Neural crest cell (in vitro differentiated cells): ENCODE measurements at places on chromosomes 2 and 18.

- DNase-seq: no peak
Measured at GRCh38 chr2:64063924-64064331, 44.7 kb upstream of the VPS54 start.

DNA sequence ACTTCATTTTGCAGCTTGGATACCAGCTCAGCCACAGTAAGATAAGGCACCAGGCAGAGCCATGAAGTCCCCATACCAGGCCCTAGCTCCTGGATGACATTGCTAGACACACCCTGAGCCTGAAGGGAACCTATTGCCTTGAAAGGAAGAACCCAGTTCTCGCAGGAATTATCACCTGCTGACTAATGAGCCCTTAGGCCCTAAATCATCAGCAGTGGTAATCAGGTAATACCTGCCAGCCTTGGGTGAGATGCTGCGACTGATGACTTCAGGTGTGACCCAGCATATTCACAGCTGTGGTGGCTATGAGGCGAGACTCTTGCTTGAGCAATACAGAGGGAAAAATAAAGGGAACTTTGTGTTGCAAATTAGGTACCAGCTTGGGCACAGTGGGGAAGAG, 24.9 kb downstream of the CLK1 start:
- DNase-seq: no peak

DNA sequence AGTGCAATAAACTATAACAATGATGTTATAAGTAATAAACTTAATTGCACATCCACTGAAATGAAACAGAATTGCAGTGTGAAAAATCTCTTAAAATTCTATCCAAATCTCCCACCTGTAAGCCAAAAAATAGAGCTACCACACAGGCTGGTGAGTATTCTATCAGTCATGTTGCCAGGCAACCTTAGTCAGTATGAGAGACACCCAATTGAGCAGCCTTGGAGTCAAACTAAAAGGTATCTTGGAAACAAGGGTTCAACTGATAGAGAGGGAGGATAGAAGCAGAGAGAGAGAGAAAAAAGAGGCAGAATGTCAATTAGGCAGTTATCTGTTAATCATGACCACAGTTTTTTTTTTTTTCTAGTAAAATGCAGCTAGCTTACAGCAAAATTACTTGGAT, 45.8 kb downstream of the GALNT13 start:
- DNase-seq: no peak

GRCh38 chr2:233862261-233862768, 5.9 kb downstream of the MSL3B start:
- DNase-seq: no peak

- DNase-seq: no peak
Measured at GRCh38 chr2:62536873-62537547, 31.0 kb upstream of the TMEM17 start.

- DNase-seq: no peak
Measured at GRCh38 chr2:168539945-168540344, 83.9 kb downstream of the CERS6 start.
